Panc1 (cell line): ENCODE measurements at places on chromosomes 1 and 21.

DNA sequence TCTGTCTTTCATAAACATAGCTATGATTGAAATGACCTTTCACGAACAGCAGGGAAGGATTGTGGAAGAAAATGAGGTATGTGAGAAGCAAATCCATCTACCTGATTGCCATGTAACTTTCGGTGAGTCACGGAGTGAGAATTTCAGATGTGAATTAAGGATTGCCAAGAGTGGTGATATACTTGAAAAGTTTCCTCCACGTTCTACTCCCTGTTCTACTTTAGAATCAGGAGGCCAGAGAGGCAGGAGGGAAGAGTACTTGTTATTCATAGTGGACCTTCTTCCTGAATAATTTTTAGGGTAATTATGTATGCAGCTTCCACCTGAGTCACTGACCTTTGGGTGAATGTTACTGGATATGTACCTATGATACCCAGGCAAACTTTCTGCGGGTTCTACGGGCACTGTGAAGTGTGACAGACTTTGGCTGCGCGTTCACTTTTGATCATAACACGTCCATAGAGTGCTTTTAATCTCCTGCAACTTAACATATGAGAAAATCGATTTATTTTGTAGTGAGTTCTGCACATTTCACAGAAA, 2.6 kb upstream of the KCNE1 start:
- DNase-seq: no peak

DNA sequence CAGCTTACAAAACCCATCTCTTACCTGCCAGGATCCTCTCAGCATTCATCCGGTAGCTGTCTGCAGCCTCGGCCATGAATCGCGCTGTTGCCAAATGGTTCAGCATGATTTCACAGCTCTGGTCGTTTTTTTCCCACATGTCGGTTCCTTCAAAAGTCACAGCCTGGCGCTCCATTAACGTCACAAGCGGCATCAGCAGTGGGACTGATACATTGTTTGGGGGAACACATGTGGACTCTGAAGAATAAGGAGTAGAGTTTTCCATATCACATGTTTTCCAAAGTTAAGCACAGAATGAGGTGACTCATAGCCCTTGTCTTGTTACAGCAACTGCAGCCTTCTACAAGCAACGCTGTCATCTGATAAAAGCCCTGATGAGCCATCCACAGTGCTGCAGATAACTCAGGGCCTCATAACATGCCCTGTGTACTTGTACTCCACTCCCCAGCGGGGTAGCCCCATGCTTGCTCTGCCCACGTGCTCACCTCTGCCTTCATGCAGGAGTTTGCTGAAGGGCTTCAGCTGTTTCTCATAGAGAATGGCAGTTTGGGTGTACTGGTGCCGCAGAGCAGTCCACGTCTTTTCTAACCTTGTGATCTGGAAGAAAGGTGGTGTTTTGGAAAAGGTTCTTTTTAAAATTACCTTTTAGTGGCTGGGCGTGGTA, 114.2 kb downstream of the BCAR3 start:
- DNase-seq: no peak

GRCh38 chr1:241401156-241401555, 44.2 kb upstream of the RGS7 start:
- no peak for DNase-seq

DNA sequence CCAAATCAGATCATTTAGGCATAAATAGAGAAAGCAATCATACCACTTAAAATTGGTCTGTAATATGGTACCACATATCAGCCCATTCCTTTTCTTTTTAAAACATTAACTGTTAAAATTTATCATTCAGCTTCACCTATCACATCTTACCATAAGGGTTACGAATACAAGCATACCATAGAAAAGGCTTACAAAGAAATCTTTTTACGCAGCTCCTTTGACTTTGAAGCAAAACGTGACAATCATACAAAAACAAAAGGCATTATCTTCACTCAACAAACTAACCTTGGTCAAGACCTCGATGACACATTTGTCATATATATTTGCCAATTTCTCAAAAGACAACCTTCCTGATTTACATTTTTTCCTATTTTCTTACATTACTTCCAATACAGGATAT, 169.0 kb downstream of the SMYD3 start:
- no peak for DNase-seq
